ENCODE measurements at places on chromosomes 2 and 18. TPM values are rescaled to one million over a fixed set of nuclear protein-coding genes. Genes with fewer than 3 reads are reported as not detected.

DNA sequence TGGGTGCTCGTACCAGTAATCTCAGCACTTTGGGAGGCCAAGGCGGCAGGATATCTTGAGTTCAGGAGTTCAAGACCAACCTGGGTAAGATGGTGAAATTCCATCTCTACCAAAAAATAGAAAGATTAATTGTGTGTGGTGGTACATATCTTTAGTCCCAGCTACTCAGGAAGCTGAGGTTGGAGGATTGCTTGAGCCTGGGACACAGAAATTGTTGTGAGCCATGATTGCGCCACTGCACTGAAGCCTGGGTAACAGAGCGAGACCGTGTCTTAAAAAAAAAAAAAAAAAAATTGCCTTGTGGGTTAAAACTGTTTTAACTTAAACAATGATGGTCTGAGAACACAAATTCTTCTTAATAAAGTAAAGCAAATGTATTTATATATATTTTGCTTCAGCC is 49.6 kb downstream of the ATP9B start:
- no peak for DNase-seq

GRCh38 chr18:12393998-12394397 is 13.7 kb upstream of the PRELID3A start:
- peak; percentile 17 for DNase-seq

DNA sequence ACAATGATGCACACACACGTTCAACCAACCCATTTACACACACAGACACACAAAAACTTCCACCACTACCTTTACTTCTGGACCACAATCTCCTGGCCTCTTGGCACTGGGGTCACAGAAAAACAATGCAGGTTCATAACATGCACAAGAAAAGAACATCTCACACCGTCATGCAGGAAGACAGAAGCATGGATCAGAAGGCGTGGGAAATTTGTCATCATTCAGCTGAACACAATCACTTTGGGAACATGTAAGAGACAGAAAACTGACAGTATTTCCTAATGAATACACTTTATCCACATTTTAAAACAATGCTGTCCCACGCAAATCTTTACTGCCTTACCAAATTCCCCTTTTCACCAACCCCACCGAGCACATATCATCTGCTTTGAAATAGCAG is 501.9 kb upstream of the KLHL29 start:
- DNase-seq: no peak

- DNase-seq: no peak
Measured at GRCh38 chr2:88258208-88258607, 88.1 kb downstream of the THNSL2 start.

DNA sequence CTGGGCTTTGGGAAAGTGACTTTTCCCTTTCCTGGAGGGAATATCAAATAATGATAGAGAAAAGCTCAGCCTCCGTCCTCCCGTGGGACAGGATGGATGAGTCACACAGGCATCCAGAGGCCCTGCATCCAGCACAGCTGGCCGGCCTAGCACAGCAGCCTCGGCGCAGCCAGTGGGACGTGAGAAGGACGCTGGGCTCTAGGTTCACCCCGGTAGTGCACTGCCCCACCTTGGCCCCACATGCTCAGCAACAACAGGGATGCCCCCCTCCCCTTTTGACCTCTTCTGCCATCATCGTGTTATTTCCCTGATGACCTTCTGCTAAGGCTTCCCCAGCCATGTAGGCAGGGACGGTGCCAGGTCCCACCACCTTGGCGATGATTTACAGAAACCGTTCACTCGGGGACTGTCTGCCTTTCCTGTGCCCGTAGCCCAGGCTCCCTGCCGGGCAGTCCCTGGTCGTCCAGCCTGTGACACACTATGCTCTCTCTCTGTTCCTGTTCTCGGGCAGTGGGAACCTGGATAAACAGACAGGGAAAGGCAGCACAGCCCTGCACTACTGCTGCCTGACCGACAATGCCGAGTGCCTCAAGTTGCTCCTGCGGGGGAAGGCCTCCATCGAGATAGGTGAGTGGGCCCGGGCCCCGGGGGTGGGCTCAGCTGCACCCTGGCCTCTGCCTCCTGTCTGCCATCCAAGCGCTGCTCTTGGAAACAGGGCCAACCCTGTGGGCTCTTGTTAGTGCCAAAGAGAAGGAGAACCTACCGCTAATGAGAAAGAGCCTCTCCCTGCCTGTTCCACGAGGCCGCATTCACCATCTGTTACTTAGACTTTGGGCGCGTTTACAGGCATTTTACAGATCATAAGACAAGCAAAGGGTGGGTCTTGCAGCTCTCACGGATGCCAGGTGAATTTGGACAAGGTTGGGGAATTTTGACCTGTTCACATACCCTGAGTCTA is 44.6 kb downstream of the ITGB1BP1 start:
- DNase-seq: no peak

- DNase-seq: no peak
Measured at GRCh38 chr2:641872-642815, 35.1 kb downstream of the TMEM18 start.

GRCh38 chr2:144082777-144083176 is 437.1 kb downstream of the ZEB2 start:
- no peak for DNase-seq

DNA sequence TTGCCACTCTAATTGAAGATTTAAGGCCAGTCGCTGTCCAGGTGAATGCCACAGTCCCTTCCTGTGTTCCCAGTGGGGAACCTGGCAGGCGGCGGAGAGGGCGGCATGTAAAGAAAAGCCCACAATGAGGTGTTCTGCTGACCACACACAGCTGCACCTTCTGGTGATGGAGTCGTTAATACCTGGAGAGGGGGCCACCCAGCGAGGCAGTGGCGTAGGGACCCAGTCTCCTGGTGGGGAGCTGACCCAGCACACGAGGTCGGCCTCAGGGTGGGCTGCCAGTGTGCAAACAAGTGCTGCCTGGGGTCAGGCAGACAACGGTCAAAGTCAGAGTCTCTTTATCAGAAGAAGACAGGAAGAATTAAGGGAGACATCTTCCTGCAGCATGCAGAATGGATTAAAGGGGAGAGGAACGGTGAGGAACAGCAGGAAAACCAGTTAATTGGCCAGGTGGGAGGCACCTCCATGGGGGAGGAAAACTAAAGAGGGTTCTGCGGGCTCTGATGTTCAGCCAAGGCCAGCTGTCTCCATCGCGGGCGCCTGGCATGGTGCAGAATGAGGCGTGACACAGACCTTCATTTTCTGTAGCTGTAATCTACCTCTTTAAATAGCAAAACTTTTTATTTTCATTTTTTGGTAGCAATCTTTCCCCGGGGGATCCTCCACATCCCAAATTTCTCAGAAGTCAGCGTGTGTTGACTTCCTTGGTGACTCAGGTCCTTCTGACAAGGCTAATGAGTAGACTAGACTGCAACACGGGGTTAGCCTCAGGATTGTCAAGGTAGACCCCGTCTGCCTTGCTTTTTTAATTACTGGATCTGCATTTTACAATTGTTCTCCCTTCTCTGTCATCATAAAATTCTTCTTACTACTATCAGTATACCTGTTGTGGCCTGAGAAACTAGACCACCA is 78.3 kb downstream of the SMAD7 start:
- DNase-seq: no peak

- no peak for DNase-seq
Measured at GRCh38 chr2:69013142-69013839, at the start of gene ANTXR1. TSS of gene ANTXR1 (plus strand) at chr2:69013179. CDS start at chr2:69013500, 321 bp downstream.

- DNase-seq: no peak
Measured at GRCh38 chr2:229620759-229621158, 93.6 kb downstream of the DNER start.

- no peak for DNase-seq
Measured at GRCh38 chr2:202491514-202491913, 115.4 kb downstream of the BMPR2 start.

- DNase-seq: no peak
Measured at GRCh38 chr2:207235621-207236020, 69.9 kb upstream of the KLF7 start.

GRCh38 chr2:22897428-22897827 is 487.6 kb upstream of the KLHL29 start:
- DNase-seq: no peak

- DNase-seq: no peak
Measured at GRCh38 chr2:188631037-188631809, 339.5 kb downstream of the GULP1 start.

GRCh38 chr2:215861607-215862350 is 151.6 kb downstream of the MREG start:
- DNase-seq: no peak

GRCh38 chr2:230949966-230950873 is 25.2 kb upstream of the GPR55 start:
- DNase-seq: no peak

- no peak for DNase-seq
Measured at GRCh38 chr2:67400560-67401485, 3.7 kb downstream of the ETAA1 start.

DNA sequence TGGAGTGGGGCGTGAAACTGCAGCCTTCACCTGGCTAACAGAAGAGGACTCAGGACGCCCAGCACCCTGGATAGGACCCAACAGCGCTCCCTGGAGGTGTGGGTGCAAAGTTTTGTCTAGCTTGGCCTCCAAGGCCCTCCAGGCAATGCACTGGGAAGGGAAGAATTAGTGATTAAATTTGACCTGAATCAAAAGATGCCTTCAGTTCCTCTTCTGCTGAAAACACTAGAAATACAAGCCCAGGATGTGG is 779 bp upstream of the TRIB2 start:
- peak; percentile 90 for DNase-seq

Gene TTN
- total RNA-seq: 4,176 TPM

Gene ALPI
- total RNA-seq: not detected

Gene NEU4
- not detected for total RNA-seq

Gene TCF7L1
- total RNA-seq: 6.0 TPM

Gene FASTKD2
- total RNA-seq: 32.3 TPM

Gene APOB
- total RNA-seq: 3.4 TPM

Gene MPPE1
- total RNA-seq: 39.9 TPM

Gene CFAP65
- total RNA-seq: not detected
